ENCODE measurements at places on chromosomes 4 and X.

DNA sequence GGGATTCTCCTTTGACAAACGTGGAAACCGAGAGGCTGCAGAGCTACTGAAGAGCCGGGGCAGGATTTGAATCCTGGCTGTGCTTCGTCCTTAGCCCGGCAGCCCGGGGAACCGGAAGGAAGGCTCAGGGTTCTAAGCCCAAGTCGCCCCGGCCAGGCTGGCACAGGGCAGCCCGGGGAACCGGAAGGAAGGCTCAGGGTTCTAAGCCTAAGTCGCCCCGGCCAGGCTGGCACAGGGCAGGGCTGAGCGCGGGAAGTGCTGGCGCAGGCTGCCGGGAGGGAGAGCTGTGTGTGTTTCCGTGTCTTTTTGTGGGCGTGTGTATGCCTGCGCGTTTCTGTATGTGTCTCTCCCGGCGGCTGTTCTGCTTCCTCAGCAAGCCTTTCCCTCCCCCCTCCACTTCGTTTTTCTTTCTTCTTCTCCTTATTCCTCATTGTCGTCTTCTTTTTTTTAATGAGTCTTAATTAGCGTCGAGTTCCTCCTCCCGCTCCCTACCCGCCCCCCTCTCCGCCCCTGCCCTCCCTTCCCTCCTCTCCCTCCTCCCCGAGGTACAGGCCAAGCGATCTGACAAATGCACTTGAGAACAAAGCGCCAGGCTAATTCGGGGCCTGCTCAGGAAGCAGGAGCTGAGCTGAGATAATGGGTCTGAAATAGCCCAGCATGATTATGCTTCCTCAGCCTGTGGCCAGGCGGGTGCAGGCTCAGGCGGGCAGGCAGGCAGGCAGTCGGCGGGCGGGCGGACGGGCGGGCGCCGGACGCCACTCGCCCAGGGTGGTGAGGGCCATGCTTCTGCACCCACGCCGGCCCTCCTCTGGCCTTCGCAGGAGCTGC, 65.9 kb downstream of the EFNB1 start:
- DNase-seq, result no peak

GRCh38 chrX:3599802-3600430, 113.5 kb downstream of the PRKX start:
- no peak for DNase-seq

GRCh38 chr4:95431678-95432077, 117.1 kb downstream of the UNC5C start:
- DNase-seq, result no peak

- no peak for DNase-seq
Observed at GRCh38 chr4:27020203-27020602, 159.6 kb downstream of the STIM2 start.

- no peak for DNase-seq
Observed at GRCh38 chr4:139299536-139299935, 1.8 kb upstream of the NAA15 start.

- no peak for DNase-seq
Observed at GRCh38 chr4:156779774-156780173, 191.8 kb downstream of the PDGFC start.

DNA sequence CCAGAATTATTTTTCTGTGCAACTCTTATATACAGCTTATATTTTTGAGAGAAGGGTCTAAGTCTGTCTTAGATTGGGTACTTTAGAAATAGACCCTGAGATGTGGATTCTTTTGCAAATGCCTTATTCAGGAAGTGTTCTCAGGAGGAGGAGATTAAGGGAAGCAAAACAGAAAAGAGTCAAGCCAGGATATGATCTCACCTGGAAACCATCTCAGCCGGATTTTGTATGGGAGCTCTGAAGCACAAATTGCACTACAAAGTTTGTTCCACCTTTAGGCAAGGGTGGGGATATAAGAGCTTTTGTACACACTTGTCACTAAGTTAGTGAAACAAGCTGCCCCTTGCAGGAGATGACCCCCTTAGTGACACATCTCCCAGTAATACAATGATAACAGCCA, 121.2 kb upstream of the GRPR start:
- DNase-seq, result no peak

- no peak for DNase-seq
Observed at GRCh38 chr4:146022541-146022940, 83.9 kb upstream of the ZNF827 start.

DNA sequence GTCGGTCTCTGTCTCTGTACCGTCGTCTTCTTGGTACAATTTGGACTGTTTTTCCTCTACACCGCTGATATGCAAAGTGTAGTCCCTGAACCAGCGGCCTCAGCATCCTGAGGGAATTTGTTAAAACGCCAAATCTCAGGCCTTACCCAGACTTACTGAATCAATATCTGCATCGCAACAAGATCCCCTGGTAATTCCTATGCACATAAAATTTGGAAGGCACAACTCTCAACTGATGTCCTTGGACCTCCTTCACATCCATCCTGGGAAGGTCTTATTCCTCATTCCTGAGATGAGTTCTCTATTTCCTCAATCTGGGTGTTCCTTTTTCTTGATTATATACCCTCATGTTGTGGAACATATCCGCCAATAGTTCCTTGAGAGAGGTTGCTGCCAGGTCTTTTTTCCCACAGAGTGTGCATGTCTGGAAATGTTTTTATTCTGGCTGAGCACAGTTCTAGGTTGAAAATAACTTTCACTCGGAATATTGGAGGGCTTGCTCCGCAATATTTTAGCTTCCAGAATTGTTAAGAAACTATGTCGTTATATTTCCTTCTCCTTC, 738 bp upstream of the HPF1 start:
- no peak for DNase-seq

DNA sequence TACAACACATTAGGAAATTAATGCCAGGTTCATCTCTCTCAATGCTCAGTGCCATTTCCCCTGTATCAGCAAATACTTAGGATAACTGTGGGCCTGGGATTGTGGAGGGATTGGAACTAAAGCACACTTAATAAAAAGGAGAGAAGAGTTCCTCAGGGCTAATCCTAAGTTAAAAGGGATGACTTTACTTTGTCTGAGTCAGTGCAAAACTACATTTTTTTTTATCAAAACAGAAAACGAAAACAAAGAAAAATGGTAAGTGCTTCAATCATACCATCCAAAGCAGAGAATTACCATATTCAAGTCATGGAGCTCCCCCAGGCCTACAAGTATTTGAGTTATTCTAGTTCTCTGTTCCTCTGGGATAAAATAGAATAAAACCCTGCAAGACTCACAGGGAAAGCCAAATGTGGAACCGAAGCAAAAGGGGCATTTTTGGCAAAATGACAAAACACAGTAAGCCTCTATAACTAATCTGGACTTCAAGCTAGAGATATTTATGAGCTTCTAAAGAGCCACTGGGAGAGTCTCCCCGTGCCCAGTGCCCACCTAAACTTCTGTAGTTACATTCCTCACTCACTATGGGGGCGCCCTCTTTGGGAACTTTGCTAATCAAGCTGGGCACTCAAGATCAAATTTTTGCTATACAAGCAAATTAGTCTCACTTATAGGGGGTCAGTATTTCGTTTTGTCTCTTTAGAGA, 53.4 kb downstream of the PALLD start:
- DNase-seq, result no peak

- DNase-seq, result no peak
Observed at GRCh38 chr4:34271479-34272355, 1972.6 kb downstream of the ARAP2 start.

GRCh38 chr4:153950100-153950979, 161.5 kb upstream of the SFRP2 start:
- DNase-seq, result no peak

GRCh38 chr4:176645246-176645960, 147.3 kb downstream of the VEGFC start:
- no peak for DNase-seq

GRCh38 chr4:48498895-48499294, 8.8 kb downstream of the ZAR1 start:
- DNase-seq, result no peak

DNA sequence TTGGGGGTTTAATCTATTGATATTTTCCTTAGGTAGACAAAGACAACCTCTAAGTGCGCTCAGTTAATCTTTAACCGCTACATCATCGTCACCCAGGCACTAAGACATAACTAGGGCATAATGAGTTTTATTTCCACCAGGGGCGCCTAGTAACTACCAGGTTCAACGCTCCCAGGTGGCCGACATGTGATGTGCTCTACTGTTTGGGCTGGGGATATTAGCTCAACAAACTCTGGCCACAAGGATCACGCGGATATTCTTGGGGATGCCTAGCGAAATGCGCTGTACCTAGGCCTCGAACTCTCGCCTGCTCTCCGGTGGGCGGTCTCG, 915 bp upstream of the RAB33B start:
- peak; percentile 52 for DNase-seq

DNA sequence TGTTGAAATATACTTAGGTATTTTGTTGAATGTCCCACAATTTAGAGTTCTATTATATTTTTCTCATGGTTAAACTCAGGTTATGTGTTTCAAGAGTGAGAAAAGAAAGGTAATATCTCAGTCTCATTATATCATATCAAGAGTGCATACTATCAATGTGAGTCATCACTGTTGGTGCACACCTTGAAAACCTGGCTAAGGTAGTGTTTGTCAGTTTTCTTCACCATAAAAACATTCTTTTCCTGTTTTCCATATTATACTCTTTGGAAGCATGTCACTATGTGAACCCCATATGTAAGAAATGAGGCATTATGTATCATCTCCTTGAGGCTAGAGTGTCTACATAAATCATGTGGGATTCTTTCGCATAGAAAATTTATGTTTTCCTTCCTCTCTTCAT, 307.6 kb upstream of the CTSO start:
- DNase-seq, result no peak

DNA sequence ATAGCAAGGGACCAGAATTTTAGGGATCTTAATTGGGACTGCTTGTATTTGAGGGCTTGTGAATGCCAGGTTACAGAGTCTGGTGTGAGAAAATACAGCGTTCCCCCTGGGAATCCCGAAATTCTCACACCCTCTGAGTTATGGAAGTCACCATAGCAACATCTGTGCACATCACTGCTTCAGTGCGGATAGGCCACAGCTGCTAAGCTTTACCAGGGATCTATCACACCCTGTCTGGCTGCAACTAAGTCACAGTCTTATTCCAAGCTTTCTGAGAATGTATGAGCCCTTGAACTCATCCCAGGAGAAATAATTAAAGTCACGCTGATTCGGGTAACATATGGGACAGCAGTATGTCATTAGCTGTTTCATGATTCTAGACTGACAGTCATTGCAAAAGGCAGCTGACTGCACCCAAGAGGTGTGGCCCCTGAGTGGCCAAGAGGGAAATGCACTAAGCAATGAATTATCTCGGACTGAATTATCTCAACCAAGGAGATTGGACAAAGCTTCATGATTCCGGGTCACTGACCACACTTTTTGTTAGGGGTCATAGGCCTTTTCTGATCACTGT, 46.7 kb upstream of the BTC start:
- no peak for DNase-seq
